ENCODE measurements at places on chromosomes 3 and 15.

DNA sequence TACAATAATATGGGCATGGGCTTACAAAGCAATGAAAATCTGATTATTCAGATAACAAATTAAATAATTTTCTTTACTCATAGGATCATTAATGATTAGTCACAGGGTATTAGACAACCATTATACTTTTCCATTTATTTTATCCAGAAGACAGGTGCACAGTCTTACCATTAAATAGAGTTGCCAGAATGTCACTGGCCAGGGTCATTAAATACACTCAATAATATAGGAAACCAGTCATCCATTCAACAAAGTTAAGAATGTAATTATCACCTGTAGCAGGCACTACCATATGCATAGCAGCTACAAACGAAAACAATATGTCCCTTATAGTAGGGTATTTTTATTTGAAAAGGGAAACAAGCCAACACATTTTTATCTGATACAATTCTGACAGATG lies 16.1 kb downstream of the ROBO1 start:
- DNase-seq = no peak

DNA sequence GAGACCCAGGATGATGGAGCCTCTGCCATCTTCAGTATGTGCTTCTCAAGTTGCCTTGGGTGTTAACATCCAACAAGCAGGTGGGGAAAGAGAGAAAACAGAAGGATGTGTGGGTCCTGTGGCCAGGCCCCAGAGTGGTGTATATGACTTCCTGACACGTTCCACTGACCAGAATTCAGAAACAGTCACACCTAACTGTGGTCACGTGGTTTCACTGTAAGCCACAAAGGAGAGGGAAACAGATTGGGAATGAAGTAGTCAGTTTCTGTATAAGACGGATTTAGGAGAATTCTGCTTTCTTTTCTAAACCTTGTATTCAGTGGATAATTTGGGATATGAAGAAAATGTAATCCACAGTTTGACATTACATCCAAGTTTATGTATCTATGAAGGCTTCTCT lies 454.1 kb upstream of the IL12A start:
- DNase-seq = no peak

DNA sequence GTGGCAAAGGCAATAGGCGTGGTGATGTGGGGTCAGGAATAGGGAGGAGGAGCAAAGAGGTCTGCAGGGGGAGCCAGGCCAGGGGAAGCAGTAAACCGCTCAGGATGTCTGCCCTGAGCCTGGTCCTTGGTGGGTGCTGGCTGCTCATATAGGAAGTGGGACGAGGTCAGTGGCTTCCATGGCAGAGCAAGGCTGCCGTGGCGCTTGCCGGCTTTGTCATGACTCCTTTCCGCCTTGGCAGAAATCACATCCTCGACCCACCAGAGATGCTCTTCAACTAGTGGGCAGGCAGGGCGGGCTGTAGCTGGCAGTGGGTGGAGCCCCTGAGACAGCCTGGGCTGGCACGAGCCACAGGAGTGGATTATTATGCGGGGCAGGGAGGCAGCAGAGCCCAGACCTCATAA lies 13.1 kb upstream of the SKOR1 start:
- no peak for DNase-seq

DNA sequence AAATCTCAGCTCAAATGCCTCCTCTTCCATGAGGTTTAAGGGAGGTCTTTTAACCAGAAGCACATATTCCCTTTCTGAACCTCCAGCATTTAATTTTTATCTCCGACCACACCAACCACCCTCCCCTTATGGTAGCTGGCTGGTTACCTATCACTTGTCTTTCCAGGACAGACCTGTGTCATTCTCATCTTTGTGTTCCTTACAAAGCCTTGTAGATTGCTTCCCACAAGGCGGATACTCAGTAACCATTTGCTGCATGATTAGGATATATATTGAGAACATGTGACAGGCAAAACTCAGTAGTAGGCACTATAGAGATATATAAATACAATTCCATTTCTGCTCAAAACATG lies 119.5 kb downstream of the RPL22L1 start:
- no peak for DNase-seq

DNA sequence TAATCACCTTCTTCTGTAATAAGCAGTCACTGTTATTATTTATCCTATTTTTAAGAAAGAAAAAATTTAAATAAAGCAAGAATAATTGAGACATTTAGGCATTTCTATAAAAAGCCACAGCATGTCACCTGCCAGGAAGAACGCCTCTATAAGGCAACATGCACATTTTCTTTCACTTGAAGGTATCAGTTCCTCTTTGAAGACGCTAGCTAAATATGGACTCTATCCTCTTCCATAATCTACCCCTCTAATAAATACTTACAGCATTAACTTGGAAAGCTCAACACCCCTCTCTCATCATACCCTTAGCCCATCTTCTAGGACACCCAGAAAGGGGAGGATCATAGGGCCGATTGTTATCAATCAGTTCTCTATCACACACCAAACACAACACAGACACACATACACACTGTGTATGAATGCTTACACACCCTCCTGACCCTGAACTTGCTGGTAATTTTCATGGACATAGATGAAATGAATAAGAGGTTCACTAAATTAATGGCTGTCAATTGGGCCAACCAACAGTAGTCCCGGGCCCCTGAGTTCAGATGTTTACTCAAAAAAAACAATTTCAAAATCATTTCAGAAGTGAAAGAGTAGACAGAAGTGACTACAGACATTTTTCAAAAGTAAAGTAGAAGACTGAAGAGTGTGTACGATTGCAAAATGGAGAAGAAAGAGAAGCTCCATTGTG lies 102.5 kb downstream of the ZMAT3 start:
- no peak for DNase-seq

DNA sequence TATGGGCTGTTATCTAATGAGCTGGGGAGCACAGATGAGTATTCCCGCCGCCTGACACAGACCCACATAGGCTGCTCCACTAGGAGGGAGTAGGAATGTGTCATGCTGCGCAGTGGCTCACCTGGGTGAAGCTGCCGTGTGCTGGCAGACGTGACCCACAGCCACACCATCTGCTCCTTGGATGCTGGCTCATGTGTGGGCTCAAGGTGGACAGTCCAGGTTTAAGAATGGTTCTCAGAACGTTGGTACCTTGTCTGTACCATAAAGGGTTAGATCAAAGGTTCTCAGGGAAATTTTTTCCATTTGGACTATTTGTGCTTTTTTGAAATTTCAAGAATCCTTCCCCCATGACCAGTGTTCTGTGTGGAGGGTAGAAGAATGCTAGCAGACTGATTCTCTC lies 338.9 kb upstream of the TRIM42 start:
- DNase-seq = no peak

- DNase-seq = no peak
Measured at GRCh38 chr15:64806509-64806908, 18.9 kb downstream of the PIF1 start.

All from HS-5 (cell line).